ENCODE measurements at places on chromosomes 16 and 17.

GRCh38 chr17:29294580-29294900 lies 592 bp upstream of the NUFIP2 start:
- DNase-seq = no peak

GRCh38 chr17:55911186-55911585 lies 160.3 kb downstream of the PCTP start:
- DNase-seq = no peak

- peak; percentile 44 for DNase-seq
These were observed 31.5 kb downstream of the SIAH1 start for GRCh38 chr16:48353565-48354163.

GRCh38 chr17:27349540-27350021 lies 55.7 kb downstream of the WSB1 start:
- no peak for DNase-seq

- no peak for DNase-seq
These were observed 69.1 kb downstream of the METRNL start for GRCh38 chr17:83148317-83149028.

DNA sequence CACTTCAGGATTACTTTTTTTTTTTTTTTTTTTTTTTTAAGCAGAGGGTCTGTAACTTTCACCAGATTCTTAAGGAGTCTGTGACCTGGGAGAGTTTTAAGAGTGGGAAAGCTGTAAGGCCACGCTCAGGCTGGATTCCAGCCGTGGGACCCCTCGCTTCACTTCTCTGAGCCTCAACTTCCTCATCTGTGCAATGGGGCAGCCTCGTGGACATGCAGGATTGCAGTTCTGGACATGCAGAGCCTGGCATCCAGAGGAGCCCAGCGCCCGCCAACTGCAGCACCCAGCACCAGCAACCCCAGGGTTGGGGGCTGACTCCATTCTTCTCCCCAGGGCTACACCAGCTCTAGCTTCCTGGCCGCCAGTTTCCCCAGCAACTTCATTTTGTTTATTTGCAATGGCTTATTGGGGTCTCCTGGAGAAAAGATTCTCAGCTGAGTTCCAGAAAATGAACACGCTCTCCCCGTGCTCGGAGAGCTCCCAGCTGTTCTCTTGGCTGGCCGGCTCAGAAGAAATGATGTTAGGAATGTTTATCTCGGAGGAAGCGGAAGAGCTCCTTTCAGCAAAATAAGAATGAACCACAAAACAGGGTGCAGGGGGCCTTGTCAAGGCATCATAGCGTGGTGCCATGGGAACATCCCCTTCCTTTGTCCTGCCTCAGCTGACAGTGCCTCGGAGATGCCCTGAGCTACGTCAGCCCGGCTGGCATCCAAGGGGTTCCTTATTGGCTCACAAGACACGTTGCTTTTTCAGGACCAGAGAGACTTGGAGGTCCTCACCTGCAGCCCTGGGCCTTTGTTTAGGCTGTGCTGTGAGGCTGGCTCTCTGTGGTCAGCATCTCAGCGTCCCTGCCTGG lies 22.9 kb upstream of the ZCCHC14 start:
- DNase-seq = no peak

DNA sequence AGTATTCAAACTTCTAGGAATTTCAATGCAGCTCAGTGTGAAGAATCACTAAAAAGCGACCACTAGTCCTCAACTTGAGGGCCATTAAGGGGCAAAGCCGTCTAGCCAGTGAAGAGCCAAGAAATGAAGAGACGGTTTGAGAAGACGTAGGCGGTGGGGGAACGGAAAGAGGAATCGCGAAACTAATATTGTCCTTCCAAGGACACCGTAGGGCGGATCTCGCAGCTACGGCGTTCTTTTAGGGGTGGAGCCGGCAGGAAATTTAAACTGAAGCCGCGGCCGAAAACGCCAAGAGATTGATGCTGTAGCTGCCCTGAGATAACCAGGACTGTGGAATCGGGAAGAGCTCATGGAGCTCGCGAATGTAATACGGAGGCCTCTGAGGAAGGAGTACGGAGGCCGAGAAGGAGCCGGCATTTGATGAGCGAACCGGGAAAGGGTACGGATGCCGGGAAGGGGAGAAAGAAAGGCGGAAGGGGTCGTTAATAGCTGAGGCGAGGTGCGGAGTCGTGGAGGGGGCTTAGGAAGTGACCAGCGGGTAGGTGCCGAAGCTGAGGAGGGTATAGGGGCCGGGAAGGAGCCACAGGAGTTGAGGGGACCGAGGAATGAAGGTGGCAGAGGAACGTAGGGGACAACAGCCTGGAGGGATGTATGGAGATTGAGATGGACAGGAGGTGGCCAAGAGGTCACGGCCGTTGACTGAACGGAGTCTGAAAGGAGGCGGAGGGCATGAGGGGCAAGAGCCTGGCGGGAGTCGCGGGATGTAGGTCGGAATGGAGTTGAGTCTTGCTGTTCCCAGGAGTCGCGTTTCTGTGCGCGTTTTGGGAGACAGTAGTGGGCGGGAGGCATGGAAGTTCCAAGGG lies at the start of gene DBF4B:
DBF4B (plus strand) TSS at position 265 of the 863 bp plus-strand sequence; CDS start at position 421, 156 bp downstream.
- peak; percentile 71 for DNase-seq

All from activated effector memory CD4-positive, alpha-beta T cell treated with Interleukin-2 at 50 U/mL for 16 hours (primary cell).